ENCODE measurements at places on chromosomes 2 and 18.

DNA sequence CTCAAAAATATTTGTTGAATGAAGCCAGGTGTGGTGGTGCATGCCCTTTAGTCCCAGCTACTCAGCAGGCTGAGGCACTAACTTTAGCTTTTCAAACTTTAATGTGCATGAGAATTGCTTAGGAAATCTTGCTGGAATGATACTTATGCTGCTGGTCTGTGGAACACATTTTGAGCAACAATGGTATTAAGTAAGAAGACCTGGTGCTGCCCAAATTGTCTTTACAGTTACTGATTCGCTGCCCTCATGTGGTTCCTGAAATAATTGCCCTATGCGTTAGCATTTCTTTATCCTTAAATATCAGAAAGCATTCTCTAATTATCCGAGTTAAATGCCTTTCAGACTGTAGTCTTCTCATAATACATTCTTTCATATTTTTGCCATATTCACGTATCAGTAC lies 76.0 kb upstream of the SESTD1 start:
- peak; percentile 18 for DNase-seq

- DNase-seq, result peak; percentile 82
Measured at GRCh38 chr18:32301976-32302743, 112.3 kb downstream of the MEP1B start.

GRCh38 chr2:45652090-45653031 lies 886 bp downstream of the PRKCE start:
- peak; percentile 53 for DNase-seq

GRCh38 chr2:100264651-100265050 lies 57.6 kb downstream of the LONRF2 start:
- no peak for DNase-seq

GRCh38 chr2:80568011-80568410 lies 263.5 kb upstream of the LRRTM1 start:
- no peak for DNase-seq

DNA sequence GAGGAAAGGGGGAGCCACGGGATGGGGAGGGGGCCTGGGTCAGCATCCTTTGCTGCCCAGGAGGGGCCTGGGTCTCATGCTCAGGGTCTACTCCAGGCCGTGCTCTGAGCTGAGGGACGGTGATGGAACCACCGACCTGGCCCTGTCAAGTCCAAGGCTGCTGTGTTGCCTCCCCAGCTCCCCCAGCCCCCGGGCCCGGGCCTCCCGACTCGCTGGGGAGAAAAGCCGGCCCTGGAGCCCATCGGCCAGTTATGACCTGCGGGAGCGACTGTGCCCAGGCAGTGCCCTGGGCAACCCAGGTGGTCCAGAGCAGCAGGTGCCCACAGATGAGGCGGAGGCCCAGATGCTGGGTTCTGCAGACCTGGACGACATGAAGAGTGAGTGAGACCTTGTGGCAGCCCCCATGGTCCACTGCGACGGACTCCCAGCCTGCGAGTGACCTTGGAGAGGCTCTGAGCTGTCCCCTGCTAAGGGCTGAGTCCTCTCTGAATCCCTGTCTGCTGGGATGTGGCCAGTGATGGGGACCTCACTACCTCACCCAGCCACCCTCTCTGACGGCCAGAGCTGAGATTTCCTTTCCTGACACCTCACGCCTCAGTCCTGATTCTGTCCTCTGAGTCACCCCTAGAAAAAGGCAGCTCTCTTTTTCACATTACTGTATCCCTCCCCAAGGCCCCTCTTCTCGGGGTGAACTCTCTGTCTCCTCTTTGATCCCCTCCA lies 2.7 kb downstream of the SLC4A3 start:
- DNase-seq, result no peak

DNA sequence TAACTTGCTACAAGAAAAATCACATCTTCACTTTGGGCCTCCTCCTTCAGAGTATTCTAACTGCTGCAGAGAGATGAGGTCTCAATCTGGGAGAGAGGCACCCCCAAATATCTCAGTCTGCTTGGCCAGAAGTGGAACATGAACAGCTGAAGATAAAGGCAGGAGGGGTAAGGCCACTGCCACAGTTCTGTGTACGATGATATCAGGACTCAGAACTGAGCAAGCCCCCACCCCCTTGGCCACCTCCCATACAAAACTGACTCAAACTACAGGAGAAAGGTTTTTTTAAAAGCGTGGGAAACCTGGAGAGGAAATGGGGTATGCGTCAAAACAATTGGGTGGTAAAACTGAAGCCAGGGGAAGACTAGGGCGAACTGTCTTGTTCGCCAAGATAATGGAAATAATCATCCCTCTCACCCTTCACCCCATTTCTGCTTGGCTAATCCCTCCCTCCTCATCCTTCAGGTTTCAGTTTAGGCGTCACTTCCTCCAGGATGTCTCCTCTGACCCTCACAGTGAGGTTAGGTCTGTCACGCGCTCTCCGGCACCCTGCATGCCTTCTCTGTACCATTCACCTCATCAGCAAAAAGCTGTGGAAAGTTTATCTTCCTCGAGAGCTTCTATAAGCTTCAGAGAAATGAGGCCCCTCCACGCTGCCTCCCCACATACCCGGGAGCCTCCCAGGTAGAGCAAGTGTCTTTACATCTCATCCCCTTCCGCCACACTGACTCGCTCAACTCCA lies 64.4 kb downstream of the SFXN5 start:
- DNase-seq, result no peak

- DNase-seq, result no peak
Measured at GRCh38 chr18:919078-919477, 14.4 kb downstream of the ADCYAP1 start.

DNA sequence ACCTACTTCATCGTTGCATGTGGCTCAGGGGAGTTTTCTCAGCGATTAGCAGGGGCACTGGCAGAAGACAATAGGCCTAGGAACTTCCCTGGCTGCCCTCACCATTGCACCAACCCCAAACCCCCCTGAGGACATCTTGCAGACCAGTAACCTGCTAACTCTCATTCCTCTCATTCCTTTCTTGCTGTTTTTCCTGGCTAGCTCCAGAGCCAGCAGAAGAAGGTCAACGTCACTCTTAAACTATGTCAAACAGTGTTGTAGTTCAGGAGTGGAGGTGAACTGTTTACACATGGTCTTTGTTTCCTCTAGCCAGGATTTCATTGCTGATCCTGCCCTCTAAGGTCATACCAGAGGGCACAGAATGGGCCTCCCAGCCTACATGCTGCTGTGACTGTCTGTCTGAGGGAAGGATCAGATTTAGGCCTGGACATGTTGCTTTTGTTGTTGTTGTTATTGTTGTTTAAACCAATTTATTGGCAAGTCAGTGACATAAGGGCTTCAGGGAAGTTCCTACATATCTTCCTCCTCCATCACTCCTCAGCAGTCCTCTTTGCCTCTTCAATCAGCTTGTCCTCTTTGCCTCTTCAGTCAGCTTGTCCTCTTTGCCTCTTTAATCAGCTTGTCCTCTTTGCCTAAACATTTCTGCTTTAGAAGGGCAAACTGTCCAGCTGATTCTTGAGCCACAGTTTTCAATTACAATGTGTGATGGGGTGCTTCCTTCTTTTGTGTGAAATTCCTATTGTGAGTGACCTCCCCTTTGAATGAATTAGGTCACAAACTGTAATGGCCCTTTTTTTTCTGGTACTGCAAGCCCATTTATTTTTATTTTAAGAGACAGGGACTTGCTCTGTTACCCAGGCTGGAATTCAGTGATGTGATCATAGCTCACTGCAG lies 471.9 kb upstream of the TNP1 start:
- DNase-seq, result peak; percentile 85
